ENCODE measurements at places on chromosomes 1 and 21.

DNA sequence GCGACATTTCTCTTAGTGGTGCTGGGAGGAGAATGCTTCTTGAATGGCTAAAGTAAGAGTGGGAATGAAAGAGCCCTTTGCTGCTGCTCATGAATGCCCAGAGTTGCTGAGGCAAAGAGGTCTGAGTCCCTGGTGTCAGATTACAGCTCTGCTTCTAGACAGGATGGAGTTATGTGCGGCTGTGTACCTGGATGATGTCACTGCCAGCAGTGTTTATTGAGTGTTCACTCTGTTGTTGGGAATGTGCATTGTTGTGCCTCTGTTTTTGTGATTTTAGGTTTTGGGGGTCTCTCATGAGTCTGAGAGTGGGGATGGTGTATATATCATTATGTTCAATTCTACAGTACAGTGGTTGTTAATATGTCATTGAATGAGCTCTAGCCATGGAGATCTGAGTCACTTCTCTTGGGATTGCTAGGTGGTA, 2.7 kb downstream of the CDC14A start:
- DNase-seq: no peak

- no peak for DNase-seq
Observed at GRCh38 chr1:207021876-207022596, 10.5 kb downstream of the C1orf116 start.

- DNase-seq: no peak
Observed at GRCh38 chr1:54681358-54681757, 34.3 kb upstream of the TTC4 start.

GRCh38 chr1:33930346-33931110, 66.6 kb downstream of the HMGB4 start:
- no peak for DNase-seq

DNA sequence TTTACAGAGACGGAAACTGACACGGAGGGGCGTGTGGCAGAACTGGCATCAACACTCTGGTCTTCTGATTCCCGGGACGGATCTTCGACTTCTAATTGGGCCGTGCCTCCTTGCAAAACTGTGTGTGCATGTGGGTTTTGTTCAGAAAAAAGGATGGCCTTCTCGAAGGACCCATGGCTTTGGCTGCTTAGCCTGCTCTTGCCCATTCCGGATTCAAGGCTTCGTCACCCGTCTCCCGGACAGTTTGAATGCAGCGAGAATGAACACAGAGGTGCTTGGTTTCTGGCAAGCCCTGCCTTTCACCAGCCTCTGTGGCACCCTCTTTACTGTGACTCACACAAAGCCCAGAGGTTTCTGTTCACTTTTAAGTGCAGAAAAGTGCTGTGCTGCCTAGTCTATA, 120.1 kb downstream of the PRDM2 start:
- no peak for DNase-seq

- DNase-seq: no peak
Observed at GRCh38 chr1:101683561-101683960, 313.2 kb downstream of the OLFM3 start.

GRCh38 chr21:43961382-43961909, 50.7 kb upstream of the TRAPPC10 start:
- no peak for DNase-seq

DNA sequence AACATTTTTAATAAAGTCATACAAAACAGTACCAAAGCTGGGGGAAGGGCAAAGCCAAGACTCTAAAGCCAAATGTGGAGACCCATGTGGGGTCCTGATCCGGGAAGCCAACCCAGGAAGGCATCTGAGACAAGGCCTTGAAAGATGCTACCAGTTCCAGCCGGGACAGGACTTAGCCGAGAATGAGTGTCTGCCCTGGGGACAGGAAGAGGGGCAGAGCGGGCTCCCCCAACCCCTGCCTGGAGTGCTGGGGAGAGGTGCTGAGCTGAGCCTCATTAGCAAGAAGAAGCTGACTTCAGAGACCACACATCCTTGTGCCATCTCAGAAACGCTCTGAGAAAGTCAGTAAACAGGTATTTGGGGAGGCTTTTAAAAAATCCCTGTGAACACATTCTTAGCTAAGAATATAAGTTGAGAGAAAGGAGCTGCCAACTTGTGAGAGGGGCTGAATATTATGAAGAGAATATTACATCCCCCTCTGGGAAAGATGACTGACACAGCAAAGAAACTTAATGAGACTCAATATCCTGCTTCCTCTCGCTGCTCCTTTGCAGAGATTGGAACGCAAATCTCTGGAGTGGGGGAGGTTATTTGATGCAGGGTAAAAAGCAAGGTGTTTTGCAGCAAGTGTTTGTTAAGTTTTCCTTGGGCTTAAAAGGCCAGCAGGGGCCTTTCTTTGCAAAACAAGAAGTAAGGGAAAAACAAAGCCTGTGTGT, 103.3 kb upstream of the KCND3 start:
- no peak for DNase-seq

GRCh38 chr1:228073061-228073856, 9.2 kb upstream of the ARF1 start:
- DNase-seq: no peak

DNA sequence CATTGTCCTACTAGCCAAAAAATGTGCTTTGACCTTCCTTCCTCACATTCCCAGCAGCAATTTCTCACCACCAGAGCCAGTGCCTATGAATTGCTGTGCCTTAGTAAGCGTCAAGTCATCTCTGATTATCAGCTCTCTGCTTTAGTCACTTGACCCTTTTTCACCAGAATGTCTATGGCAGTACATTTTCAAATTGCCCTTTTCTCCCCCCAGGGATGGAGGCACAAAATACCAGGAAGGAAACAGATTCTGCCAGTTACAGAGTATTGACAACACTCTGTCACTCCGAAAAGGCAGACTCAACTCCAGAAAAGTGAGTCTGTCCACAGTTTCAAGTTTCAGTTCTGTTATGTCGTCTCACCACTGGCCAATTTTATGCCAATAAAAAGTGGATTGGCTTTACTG, 167.4 kb downstream of the TNFSF18 start:
- no peak for DNase-seq

DNA sequence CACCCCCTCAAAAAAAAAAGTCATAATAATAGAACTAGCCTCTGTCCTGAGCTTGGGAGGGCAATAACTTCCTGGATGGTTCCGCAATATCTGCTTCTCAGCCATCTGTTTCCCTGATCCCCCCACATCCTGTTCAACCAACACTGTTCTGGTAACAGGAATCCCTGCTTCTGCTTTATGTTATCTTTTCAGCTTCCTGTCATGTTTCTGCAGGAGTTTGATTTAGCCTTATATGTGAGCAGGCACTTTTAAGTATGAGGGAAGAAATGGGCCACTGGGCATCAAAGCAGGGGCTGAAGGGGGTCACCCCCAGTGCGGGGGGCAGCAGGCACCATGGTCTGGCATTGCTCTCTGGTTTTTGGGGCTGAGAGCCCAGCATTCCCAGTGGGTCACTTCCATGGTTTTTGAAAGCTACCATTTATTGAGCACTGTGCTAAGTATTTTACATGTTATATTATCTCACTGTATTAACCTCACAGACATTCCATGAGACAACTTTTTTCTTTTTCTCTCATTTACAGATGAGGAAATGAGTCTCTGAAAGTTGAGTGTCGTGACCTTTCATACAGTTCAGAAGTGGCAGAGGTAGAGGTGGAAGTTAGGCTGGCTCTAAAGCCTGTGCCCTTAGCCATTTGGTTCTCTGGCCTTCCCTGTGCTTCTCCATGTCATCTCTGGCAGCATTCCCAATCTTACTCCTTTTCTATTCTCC, 61.9 kb downstream of the DNTTIP2 start:
- DNase-seq: no peak

- DNase-seq: no peak
Observed at GRCh38 chr1:153941826-153942725, 4.4 kb downstream of the DENND4B start.

DNA sequence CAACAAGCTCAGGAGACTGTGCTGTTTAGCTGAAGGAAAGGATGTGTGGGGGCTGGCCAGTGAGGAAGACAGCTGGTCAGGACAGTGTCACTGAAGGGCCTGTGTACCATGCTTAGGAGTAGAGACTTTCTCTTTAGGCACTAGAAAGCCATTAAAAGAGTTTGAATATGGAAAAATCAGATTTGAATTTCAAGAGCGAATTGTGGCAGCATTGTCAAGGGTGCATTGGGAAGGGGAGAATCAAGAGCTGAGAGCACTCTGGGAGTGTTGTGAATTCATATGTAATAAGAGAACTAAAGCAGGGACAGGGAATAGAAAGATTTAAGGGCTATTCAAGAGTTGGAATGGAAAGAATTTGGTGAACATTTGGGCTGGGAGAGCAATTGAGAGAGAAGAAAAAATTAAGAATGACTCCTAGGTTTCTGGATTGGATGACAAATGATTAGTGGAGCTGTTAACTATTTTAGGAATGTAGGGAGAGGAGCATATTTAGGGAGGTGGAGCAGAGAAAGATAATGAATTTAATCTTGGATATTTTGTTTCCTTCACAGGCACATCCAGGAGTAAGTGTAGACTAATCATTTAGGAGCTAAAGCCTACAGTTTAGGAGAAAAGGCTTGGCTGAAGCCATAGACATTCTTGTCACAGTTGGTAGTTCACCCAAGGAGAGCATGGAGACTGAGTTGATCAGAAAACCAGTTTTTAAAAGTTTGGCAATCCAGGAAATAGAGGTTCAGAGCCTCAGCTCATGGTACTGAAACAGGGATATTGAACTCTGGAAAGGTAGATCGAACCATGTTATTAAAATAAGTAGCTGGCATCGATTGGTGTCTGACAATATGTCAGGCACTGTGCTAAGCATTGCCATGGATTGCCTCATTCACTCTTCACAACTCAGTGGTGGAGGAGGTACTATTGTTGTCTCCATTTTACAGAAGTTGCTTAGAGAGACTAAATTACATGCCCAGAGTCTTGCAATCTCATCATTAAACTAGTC, 23.1 kb upstream of the TOR3A start:
- no peak for DNase-seq

GRCh38 chr1:5267603-5268235, 613.3 kb downstream of the AJAP1 start:
- no peak for DNase-seq

DNA sequence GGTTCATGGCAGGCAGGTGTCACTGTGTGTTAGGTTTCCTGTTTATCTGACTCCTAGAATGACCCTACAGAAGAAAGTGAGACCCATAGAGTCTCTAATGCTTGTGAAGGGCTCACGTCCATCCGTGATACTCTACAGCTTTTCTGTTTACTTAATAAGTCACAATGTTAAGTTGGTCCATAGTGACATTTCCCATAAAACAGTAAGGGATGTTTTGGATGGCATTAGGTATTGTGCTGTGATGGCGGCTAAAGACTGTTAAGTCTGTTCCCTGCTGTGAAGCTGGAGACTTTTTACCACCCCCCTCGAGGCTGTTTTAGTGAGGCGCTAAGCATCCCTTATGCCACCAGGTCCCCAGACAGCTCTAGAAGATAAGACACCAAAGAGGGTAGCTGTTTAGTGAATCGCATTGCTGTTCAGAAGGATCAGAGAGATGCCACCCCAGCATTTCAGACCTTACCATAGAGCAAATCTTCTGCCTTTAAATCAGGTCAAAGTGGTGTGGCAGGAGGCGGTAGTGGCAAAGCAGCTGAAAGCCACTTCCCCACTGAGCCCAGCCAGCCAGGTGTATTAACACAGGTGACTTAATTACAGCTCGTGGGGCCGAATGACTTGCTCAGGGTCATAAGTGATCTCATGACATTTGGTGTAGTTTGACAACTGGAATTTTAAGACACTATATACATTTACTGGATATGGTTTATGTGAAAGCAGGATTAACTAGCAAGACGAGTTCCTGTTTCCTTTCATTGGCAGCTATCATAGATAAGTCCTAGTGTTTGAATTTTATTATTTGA, 25.0 kb downstream of the SLC37A1 start:
- DNase-seq: no peak

DNA sequence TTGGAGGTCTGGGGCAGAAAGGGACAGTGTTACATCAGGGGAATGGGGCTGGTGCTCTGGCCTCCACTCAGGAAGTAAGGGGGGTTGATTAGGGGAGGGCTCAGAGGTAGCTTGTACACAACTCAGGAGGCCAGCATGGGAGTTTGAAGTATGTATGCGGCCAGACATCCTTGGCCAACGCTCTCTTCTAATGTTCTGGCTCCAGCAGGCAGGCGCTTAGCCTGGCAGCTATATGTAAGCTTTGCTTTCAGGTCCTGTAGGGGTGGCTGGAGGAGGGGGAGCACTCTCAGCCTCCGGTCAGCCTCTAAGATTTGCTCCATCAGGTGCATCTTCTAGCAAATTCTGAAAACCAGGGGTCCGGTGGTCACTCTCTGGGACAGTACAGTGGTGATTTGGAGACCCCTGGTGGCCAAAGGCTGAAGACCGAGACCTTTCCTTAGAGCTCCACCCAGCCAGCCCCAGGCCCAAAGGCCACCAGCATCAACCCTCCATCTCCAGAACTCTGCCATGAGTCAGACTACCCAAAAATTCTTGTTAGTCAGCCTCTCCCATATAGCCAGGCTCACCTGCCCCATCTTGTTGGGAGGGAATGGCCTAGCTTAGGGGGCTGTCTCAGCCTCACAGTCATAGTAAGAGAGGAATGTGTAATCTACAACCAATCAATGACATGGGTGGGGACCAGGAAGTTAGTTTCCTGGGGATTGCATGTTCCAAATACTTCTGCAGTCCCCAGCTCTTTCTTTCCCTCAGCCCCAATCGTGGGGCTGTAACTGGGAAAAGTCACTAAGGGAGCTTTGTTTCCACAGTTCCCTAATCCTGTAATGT, 9.7 kb upstream of the COL8A2 start:
- no peak for DNase-seq

- DNase-seq: no peak
Observed at GRCh38 chr1:244860914-244861610, 3.3 kb downstream of the HNRNPU start.

DNA sequence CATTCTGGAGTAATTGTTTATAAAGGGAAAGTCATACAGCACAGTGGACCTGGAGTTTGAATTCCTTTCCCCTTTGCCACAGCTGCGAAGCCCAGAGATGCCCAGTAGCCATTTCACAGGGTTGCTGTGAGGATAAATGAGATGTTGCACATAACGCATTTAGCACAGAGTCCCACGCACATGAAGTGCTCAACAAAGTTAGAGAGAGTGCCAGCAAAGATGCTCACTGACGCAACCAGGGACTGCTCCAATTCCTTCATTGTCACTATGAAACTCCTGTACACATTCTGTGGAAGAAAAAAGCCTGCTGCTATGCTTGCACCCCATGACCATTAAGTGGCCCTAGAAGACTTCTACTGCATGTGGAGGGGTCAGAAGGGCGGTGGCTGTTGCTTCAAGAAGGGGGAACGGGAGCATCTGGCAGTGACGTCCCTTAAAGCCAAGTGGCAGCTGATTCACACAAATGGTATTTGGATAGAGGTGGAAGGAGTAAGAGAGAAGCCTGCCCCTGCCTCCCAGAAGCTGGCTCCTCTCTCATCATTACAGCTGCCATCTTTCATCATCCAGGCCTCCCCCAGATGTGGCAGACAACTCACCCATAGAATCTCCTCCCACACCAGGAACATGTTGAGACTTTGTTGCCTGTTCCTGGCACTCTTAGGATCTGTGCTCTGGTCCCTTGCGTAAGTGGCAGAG, 26.5 kb upstream of the VAV3 start:
- no peak for DNase-seq

- DNase-seq: no peak
Observed at GRCh38 chr1:32068957-32069588, 3.7 kb upstream of the TMEM39B start.

- no peak for DNase-seq
Observed at GRCh38 chr1:233480198-233480597, 133.7 kb upstream of the KCNK1 start.
